ENCODE measurements at places on chromosomes 16 and 17.

DNA sequence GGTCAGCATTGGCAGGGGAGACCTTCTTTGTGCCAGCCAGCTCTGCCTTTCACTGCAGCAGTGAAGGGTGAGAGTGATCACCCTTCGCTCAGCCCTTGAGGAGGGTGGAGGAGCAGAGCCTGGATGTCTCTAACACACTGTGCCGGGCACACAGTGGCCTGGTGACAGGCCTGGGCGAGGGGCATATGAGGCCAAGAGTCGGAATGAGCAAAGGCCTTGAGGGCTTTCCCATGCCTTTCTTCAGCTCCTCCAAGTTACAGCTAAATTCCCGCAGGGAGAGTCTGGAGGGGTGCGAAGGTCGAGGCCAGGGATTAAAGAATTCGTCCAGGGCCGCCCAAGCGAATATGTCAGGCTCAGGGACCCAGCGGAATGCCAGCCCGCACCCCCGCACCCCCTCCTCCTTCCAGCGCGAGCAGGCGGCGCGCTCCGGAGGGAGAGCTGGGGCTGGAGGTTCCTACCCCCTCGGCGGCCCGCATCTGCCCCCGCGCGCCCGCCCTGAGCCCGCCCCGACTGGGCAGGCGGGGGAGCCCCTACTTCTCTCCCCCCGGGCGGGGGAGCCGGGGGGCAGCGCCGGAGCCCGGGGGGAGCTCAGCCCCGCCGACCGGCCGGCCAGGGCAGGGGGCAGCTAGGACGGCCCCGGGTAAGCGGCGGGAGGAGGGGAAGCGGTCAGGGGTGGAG, at the start of gene RASL10B:
RASL10B (plus strand) TSS at position 401 of the 678 bp plus-strand sequence. CDS start 3,546 bp downstream, outside the sequence.
- DNase-seq: peak; percentile 43

GRCh38 chr17:71764505-71764904, 356.3 kb upstream of the SOX9 start:
- DNase-seq: no peak

- DNase-seq: no peak
Measured at GRCh38 chr16:6956511-6956910, 376.1 kb upstream of the RBFOX1 start.

- DNase-seq: no peak
Measured at GRCh38 chr16:72878301-72879269, 169.3 kb downstream of the ZFHX3 start.

GRCh38 chr17:44779211-44780025, 20.6 kb downstream of the ADAM11 start:
- peak; percentile 86 for DNase-seq

DNA sequence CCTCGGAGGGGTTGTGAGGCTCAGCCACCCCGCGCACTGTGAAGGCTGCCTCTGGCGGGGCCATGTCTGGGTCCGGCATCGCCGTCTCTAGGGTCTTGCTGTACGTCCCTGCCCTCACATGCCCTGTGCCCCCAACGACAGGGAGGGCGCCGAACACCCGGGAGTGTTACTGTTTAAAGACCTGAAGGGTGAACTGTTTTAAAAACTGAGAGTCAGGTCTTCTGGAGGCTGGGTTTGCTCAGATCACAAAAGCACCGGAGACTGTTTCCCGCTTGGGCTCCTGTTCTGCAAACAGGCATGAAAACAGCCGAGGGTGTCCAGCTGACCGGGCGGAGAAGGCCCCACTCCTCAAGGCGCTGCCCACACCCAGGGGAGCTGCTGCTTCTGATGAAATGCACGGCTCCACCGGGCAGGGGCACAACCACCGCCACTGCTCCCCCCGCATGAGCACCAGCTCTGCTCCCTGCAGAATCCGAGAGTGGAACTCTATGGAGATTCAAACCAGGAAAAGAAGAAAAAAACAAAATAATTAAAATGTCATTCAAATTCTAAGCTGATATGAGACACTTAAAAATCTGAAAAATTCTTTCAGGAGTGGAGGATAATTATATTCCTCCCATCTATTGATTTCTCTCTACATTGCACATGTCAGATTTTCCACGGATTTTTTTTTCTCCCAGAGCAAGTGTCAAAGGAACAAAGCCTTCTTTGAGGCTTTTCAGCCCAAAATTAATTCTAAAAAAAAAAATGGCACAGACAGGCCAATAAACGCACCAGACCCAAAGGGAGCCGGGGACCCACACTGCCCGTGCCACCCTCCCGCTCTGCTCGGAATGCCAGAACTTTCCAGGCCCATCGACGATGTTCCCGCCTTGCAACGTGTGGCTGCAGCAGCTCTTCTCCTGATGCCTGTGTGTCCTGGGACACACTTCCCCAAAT, 74.3 kb downstream of the LMF1 start:
- DNase-seq: no peak

DNA sequence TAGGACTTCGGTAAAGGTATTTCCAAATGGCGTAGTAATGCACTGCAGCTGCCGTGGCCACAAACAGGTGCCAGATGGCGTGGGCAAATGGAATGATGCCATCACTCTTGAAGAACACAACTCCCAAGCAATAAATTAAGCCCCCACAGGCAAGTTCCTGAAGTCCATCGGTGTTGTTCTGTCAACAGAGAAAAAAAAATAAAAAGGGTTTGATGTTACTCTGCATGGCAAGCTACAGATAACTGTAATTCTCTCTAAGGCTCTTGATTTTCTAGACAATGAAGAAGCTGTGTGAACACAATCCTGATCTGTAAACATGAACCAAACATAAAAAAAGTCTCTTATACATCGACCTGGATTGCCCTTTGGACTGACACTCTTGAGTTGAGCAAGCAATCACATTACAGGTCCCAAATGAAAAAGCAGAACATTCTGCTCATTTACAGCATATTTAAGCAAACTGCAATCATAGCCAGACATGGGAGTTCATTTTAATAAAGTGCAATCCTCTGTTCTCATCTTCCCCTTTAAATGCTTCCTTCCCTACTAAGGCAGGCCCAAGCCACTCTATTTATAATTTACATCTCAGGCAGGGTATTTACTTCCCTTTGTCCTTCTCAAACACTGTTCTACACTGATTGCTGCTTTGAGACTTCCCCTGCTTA, 27.1 kb downstream of the MMD start:
- DNase-seq: no peak
